Activated CD4-positive, alpha-beta T cell treated with anti-CD3 and anti-CD28 coated beads, Interleukin-2, amount 50 U/mL, for 48 hours (primary cell): ENCODE measurements at places on chromosomes 11 and 22.

DNA sequence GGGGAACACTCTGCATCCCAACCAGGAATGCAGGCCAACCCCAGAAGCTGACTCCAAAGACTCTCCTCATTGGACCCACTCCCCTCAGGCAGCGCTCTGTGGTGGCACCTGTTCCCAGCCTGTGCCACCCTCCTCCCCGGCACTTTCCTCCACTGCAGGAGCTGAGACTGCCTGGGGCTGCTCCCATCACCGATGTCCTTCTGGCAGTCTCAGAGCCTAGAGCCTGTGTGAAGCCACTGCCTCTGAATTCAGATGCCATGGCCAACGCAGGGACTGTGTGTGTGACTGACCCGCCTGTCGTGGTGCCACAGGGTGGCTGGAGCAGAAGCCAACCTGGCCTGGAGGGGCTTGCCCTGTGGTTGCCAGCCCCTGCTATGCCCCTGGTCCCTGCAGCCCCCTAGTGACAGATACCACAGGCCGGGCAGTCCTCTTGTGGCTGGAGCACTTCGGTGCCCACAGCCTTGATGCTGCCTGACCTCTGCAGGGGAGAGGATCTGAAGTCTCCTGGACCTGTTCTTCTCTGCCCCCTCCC, 43.2 kb downstream of the TBX1 start:
- no peak for DNase-seq

- DNase-seq: no peak
Observed at GRCh38 chr11:124612567-124613246, 1.5 kb downstream of the PANX3 start.

- peak; percentile 63 for DNase-seq
Observed at GRCh38 chr11:121426476-121427399, 25.4 kb upstream of the SORL1 start.

DNA sequence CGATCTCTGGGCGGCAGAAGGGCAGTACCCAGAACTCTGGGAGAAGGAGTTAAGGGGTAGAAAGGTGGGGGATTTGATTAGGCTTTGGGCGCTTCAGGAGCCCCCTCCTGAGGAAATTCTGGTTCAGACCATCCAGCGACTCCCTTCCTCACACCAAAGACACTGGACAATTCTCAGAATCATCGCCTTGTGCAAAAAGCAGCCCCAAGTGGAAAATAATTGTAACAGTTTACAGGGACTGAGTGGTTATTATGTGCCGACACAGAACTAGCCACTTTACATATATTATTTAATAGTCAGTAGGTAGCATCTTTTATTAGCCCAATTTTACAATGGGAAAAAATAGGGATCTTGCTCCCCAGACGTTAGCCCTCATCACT, 662 bp upstream of the TRIM3 start:
- no peak for DNase-seq

DNA sequence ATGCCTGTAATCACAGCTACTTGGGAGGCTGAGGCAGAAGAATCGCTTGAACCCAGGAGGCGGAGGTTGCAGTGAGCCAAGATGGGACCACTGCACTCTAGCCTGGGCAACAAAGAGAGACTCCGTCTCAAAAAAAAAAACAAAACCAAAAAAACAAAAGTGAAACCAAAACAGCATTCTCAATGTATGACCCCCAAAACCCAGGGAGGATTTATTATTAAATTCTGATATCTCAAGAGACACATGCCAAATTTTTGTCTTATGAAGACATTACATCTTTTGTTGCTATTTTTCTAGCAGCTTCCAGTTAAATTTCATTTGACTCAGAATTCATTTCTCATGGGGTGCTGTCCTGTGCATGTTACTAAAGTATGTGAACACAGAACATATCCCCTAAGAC, 3.0 kb upstream of the YPEL4 start:
- DNase-seq: no peak

GRCh38 chr11:70552167-70553150, 154.1 kb downstream of the CTTN start:
- no peak for DNase-seq

DNA sequence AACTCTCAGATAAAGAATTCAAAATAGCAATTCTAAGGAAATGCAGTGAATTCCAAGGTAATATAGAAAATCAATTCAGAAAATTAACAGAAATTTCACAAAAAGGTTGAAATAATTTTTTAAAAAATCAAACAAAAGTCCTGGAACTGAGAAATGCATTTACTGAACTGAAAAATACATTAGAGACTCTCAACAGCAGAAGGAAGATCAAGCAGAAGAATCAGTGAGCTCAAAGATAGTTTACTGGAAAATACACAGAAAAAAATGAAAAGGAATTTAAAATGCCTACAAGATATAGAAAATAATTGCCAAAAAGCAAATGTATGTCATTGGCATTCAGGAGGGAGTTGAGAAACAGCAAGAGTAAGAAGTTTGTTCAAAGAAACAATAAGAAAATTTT, 107.3 kb downstream of the BUD13 start:
- no peak for DNase-seq

- DNase-seq: no peak
Observed at GRCh38 chr22:49204599-49205482, 622.8 kb downstream of the BRD1 start.

GRCh38 chr11:130848361-130849214, 67.7 kb downstream of the SNX19 start:
- no peak for DNase-seq

DNA sequence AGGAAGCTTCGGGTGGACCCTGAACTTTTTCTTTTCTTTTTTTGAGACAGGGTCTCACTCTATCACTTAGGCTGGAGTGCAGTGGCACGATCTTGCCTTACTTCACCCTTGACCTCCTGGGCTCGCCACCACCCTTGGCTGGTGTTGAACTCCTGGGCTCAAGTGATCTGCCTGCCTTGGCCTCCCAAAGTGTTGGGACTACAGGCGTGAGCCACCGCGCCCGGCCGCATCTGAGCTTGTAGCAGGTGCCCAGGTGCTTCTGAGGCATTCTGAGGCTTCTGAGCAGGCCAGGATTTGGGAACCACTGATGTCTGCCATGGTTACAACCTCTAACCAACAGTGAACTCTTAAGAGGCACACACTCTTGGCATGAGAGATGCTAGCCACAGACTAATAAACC, 5.1 kb downstream of the USP35 start:
- no peak for DNase-seq

DNA sequence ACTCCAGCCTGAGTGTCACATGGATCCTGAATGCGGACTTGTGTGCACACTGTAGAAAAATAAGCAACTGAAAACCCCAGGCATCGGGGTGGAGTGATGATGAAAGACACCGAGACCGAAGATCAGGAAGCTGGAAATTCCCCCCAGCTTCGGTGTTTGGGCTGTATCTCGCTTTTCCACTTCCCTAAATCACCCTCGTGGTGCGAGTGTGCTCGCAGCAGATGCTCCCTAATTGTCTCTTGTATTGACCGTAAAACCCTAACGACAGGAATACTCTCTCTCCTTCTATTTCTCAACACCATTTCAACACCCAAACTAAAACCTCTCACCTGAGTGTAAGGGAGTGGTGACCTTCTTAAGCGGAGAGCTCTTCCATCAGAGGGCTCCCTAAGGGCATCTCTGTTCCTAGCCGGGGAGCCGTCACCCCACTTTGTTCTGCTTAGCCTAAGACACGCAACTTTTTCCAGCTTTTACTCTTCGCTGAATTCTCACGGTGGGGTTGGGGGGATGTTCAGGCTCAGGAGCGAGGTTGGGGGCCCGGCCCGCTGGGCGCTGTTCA, 635 bp upstream of the GRK3 start:
- DNase-seq: peak; percentile 27

DNA sequence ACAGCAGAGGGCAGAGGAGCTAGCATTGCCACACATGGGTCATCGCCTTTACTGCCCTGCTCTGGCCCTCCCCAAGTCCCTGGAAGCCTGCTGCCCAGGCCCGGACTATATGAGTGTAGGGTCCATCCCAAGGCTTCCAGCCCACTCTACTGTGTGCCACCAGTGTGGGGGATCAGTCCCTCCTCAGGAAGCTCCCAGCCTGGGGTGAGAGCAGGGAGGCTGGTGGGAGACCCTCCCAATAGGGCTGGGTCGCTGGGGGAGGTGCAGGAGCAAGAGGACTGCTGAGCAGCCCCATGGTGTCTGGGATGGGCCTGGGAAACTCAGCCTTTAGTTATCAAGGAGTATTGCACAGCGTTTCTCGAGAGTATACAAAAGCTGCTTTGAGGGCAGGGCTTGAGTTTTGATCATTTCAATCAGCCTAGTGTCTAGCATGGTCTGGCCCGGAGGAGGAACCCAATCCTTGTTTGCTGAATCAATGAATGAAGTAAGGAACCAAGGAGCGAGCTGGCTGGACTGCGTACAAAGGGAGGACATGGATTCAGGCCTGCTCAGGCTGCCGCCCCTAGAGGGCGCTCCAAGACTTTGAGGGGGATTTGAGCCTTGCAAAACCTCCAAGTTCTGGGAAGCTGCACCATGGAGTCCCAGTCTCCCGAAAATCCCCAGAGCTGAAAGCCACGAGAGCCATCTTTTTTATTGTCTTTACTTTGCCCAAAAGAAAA, 89.0 kb upstream of the PARVA start:
- peak; percentile 69 for DNase-seq

GRCh38 chr11:73635721-73636120, 10.7 kb upstream of the PLEKHB1 start:
- no peak for DNase-seq

DNA sequence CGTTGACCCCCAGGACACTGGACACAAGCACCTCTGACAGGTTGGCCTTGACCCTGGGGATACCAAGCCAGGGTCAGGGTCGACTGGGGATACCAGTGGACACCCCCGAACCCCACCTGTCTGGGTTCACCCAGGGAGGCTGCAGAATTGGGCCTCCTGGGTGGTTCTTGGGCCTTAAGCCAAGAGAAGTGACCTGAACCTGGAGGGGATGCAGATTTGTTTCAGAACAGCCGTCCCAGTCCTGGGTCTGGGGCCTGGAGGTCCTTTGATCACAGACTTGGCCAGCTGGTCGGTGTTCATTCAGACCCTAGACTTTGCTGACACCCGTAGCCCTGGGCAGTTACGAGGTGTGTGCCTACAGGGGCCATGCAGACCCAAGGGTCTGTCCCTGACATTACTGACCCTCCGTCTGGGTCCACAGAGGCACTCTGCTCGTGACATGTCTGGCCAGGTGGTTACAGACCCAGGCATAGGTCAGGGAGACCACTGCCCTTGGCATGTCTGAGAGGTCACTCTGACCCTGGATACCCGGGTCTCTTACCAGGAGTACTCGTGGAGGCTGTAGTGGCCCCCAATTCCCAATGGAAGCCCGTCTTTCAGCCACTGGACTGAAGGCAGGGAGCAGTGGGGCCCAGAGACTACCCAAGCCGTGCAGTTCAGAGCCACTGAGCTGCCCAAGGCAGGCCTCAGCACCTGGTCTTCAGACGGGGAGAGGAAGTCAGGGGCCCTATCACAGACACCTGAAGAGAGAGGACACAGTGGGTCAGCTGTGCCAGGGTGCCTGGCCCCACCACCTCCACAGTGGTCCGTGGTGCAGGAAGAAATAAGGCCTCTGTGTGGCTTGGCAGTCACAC, 6.4 kb downstream of the SIGIRR start:
- DNase-seq: no peak

- peak; percentile 54 for DNase-seq
Observed at GRCh38 chr22:25488244-25489020, 76.0 kb upstream of the GRK3 start.

DNA sequence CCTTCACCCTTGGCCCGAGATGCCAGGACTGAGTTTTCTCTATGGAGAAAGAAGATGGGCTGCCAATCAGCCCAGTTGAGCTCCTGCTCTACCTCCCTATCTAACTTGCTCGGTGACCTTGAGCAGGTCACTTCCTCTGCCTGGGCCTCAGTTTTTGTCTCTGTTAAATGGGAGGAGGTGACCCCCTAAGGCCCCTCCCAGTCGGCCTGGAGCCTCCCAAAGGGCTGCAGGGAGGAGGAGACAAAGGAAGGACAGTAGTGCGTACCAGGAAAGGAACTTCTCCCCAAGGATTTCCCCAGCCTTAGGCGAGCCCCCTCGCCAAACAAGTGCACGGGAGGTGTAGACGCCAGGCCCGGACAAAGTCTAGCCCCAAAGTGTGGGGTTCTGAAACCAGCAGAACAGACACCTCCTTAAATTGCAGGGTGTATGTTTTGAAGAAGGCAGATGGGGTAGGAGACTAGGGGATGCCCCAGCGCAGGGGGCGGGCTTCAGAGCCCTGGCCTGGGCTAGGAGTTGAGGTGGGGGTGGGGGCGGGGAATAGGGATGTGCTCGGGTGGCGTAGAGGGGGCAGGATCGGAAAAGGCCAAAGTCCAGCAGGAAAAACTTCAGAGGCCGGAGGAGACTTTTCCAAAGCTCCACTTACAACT, 1.0 kb downstream of the CBX7 start:
- DNase-seq: no peak

DNA sequence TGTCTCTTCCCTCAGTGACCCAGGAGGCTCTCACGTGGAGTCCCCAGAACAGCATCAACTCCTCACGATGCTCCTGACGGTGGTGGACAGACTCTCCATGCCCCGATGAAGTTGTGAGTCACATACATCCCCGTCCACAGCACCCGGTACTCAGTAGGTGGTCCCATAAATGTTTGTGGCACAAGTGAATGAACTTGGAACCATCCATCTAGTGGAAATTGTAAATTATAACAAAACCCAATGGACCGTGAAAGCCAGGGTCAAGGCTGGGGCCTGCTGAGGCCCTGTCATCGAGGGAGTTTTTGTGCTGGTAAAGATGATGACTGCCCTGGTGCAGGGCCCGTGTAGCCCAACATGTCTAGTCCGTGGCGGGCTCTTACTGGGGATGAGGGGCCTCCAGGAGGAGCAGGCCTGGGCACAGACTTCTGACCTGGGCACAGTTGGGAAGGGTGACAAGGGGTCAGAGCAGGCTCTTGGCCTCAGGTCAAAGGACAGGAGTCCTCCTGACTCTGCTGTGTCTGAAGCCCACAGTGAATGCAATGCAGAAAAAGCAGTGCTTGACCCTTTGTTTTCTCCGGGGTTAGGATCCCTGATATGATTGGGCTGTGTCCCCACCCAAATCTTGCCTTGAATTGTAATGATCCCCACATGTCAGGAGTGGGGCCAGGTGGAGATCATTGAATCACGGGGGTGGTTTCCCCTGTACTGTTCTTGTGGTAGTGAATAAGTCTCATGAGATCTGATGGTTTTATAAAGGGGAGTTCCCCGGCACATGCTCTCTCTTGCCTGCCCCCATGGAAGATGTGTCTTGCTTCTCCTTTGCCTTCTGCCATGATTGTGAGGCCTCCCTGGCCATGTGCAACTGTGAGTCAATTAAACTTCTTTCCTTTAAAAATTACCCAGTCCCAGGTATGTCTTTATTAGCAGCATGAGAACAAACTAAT, 20.0 kb upstream of the SMIM38 start:
- no peak for DNase-seq
